Neural crest cell (in vitro differentiated cells): ENCODE measurements at places on chromosomes 6 and 20.

DNA sequence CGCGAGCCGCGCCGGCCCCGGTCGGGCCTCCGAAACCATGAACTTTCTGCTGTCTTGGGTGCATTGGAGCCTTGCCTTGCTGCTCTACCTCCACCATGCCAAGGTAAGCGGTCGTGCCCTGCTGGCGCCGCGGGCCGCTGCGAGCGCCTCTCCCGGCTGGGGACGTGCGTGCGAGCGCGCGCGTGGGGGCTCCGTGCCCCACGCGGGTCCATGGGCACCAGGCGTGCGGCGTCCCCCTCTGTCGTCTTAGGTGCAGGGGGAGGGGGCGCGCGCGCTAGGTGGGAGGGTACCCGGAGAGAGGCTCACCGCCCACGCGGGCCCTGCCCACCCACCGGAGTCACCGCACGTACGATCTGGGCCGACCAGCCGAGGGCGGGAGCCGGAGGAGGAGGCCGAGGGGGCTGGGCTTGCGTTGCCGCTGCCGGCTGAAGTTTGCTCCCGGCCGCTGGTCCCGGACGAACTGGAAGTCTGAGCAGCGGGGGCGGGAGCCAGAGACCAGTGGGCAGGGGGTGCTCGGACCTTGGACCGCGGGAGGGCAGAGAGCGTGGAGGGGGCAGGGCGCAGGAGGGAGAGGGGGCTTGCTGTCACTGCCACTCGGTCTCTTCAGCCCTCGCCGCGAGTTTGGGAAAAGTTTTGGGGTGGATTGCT lies 1.3 kb downstream of the VEGFA start:
- peak; percentile 43 for DNase-seq

- DNase-seq: no peak
Measured at GRCh38 chr6:18555750-18556149, 168.6 kb downstream of the RNF144B start.

GRCh38 chr20:19695081-19695480 lies 63.0 kb upstream of the RIN2 start:
- DNase-seq: no peak

DNA sequence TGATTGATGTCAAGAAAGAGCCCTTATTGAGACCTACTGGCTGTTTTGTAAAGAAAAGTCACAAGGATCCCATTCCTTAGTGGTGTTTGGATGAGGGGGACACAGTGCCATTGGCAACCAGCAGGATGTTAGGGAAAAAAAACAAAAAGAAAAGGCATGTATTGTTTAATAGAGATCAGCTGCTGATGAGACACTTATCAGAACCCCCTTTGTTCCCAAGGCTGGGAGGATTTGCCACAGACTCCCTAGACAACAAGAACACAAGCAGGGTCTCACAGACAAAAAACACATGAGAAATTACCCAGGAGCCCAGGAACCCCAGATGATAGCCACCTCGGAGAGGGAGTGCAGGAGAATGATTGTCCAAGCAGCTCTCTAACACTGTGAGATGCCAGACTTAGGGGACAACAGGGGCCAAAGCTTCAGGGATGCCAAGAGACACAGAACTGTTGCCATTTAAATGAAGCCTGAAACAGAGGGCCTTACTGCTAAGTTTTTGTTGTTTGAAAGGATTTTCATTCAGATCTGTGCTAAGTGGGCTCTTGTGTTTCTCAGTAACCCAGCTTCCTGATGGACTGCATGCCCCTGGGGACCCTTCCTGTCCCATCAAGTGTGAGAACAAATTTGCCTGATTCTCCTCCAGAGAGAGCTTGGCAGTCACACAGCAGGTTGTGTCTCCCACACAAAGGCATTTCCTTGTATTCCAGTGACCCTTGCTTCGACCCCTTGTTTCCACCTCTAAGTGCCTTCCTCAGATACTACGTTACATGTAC lies 48.7 kb upstream of the HEY2 start:
- DNase-seq: peak; percentile 16

GRCh38 chr6:122869437-122870024 lies 80.5 kb downstream of the SMPDL3A start:
- DNase-seq: peak; percentile 22

- no peak for DNase-seq
Measured at GRCh38 chr6:29757282-29757681, 34.0 kb downstream of the HLA-F start.

- DNase-seq: no peak
Measured at GRCh38 chr20:51418137-51418529, 124.4 kb downstream of the NFATC2 start.

DNA sequence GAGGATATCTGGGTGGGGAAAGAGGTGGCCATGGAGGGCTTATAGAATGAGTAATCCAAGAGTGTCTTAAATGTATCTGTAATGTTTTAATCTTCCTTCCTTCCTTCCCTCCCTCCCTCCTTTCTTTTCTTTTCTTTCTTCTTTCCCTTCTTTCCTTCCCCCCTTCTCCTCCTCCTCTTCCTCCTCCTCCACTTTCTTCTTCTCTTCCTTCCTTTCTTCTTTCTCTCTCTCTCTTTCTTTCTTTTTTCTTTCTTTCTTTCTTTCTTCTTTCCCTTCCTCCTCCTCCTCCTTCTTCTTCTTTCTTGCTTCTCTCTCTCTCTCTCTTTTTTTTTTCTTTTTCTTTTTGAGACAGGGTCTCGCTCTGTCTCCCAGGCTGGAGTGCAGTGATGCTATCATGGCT lies 7.1 kb downstream of the HCK start:
- no peak for DNase-seq
